NCI-H2081 (cell line): ENCODE measurements at places on chromosomes 2 and 18.

GRCh38 chr18:52288403-52289004 is 51.5 kb upstream of the DCC start:
- DNase-seq = peak; percentile 1

GRCh38 chr2:218329826-218330593 is 26.6 kb upstream of the CATIP start:
- DNase-seq = no peak

- DNase-seq = no peak
These were observed 352.1 kb downstream of the RBM43 start for GRCh38 chr2:150909613-150910012.

DNA sequence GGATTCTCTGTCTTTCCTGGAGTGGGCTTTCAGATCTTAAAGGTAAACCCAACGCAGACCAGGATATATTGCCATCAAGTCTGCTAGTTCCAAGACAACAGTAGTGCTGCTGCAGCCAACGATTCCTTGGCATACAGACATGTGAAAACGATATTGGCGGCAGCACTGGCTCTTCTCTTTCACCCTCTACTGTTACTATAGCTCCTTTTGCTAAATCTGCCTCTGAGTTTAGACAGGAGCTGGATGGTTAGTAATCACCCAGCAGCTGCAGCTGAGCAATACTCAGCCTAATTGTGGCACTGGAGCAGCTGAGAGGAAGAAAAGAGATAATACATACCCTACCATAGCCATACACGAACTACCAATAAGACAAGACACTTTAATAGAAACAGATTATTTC is 4.0 kb downstream of the YES1 start:
- DNase-seq = peak; percentile 68

- no peak for DNase-seq
These were observed 1081.2 kb downstream of the SOCS6 start for GRCh38 chr18:71370095-71370494.

DNA sequence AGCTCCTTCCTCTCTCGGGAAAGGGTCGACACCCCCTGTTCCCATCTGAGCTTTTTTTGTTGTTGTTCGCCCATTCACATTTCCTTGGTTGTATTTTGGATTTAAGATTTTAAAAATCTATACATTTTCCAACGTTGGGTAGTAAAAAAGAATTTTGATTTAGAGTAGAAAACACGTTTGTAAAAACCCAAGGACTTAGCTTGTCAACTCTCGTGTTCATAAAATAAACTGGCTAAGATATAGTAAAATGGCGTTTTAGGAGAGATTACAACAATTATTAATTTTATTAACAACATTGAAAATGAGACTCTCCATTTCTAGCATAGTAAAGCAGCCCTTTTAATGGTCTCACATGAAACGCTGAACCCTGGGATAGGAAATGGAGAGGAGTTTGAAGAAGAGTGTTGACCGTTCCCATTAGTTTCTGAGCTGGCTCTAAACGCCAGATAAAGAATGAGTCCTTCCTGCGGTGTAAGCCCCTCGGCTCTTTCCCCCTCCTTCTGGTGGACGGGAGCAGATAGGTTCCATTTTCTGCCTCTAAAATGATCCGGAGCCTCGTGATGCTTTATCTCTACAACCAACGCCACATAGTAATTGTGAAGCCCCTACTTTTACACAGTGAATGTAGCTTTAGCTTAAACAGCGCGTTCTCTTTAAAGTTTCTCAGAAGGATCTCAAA is 24.0 kb upstream of the ZNF516 start:
- DNase-seq = peak; percentile 38

- DNase-seq = no peak
These were observed 44.2 kb downstream of the GLI2 start for GRCh38 chr2:120779781-120780283.

GRCh38 chr2:118249531-118249930 is 161.3 kb downstream of the INSIG2 start:
- no peak for DNase-seq

GRCh38 chr18:74082742-74083556 is 64.7 kb downstream of the FBXO15 start:
- no peak for DNase-seq

GRCh38 chr18:11037533-11038240 is 111.7 kb downstream of the PIEZO2 start:
- DNase-seq = no peak

GRCh38 chr2:27211241-27211942 is 449 bp upstream of the ATRAID start:
- peak; percentile 59 for DNase-seq

DNA sequence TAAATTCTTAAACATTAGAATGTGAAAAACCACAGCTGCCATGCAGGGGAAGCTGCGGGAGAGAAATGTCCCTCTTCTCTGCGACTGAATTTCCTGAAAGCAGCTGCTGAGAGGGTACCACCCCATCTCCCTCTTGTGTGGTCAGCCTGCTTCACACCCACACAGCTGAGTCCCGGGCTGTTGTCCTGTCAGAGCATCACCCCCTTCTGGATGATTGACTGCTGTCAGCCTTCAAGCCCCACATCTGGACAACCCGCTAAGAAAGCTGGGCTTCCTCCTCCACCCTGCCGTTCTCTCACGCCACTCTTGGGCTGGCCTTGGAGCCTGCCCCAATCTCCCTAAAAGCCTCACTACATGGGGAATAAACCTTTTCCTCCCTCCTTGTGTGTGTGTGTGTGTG is 26.0 kb downstream of the SH3YL1 start:
- no peak for DNase-seq

DNA sequence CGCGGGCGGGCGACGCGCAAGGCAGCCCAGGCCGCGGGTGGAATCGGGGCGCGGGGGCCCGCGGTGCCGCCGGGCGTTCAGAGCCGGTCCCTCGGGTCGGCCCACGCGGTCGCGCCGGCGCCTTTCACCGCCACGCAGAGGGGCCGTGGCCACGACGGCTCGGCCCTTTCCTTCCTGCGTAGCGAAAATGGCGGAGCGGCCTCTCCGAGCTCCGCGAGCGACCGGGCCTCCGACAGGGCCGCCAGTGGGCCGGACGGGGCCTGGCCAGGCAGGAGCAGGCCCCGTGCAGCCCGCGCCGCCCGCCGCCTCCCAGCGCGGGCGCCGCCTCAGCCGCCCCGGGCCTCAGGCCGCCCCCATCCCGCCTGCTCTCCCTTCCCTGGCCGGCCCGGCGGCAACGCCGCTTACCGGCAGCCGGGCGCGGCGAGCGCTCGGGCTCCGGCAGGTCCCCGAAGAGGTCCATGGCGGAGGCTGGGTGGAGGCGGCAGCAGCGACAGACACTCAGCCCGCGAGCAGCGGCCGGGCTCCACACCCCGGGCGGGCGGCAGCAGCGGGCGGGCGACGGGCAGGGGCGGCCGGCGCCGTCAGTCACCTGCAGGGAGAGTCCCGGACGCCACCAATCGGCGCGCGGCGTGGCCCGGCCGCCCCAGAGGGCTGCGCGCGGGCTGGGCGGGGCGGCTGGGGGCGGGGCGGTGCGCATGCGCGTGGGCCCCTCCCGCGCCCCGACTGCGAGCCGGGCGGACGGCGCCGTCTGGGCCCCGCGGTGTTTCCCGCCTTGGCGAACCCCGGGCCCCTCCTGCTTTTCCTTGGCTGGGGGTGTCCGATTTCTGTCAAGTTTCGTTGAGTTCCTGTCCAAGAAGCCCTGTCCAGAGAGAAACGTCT is at the start of gene ILKAP:
ILKAP (minus strand) TSS at position 602 of the 879 bp plus-strand sequence; CDS start at position 460, 142 bp downstream.
- peak; percentile 84 for DNase-seq
